CD4-positive, alpha-beta memory T cell (primary cell): ENCODE measurements at places on chromosomes 12 and 14. TPM values are rescaled to one million over a fixed set of nuclear protein-coding genes. Genes with fewer than 3 reads are reported as not detected.

EPYC gene
- total RNA-seq = not detected

TTC6 gene
- total RNA-seq = not detected

FAIM2 gene
- total RNA-seq = 0.08 TPM

DNA sequence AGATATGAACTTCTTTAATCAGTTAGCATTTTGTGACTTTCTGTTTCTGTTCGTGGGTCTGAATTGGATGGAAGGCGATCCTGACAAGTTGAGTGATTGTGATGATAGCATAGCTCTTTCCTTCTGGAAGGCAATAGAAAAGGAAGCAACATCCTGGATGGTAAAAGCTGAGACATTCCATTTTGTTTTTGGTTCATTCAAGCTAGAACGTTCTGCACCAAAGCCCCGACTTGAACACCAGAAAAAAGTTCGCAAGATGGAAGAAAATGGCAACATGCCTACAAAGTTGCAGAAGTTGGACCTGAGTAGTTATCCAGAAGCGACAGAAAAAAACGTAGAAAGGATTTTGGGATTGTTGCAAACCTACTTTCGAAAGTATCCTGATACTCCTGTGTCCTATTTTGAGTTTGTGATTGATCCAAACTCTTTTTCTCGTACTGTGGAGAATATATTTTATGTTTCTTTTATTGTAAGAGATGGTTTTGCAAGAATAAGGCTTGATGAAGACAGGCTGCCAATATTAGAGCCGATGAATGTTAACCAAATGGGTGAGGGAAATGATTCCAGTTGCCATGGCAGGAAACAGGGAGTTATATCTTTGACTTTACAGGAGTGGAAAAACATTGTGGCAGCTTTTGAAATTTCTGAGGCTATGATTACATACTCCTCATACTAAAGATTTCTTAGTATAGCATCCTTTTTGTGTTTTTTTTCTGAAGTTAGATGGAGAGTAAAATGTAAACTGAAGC lies 896 bp downstream of the EID3 start:
- H3K4me1 ChIP-seq = peaks cover 41% of the 10 kb centered on the region
- H3K36me3 ChIP-seq = no peaks in the 10 kb centered on the region
- H3K4me3 ChIP-seq = peak overlapping the region; percentile 64
- H3K27me3 ChIP-seq = no peaks in the 10 kb centered on the region
- H3K27ac ChIP-seq = peak overlapping the region; percentile 95

GRCh38 chr12:58801986-58802385 lies 118.3 kb downstream of the LRIG3 start:
- H3K4me1 ChIP-seq = no peaks in the 10 kb centered on the region
- H3K27me3 ChIP-seq = no peaks in the 10 kb centered on the region
- H3K36me3 ChIP-seq = no peaks in the 10 kb centered on the region
- no peak overlapping the region for H3K27ac ChIP-seq
- no peak overlapping the region for H3K4me3 ChIP-seq

DNA sequence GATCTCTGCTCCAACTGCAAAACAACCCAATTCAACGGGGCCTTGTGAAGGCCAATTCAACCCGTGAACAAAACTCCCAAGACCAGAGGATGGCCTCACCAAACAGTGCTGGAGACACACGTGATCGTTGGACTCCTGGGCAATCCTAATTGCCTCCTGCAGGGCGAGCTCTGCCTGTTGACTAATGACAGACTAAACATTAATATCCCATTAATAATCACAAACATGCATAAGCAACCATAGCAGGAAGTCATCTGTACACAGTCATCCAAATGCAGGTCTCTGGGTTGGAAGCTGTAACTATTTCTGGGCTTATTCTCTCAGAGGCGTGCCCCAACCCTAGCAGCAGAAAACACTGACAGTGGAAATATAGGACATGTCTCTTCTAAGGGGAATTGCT lies 21.0 kb downstream of the ANAPC5 start:
- H3K36me3 ChIP-seq = peaks cover 79% of the 10 kb centered on the region
- H3K27me3 ChIP-seq = no peaks in the 10 kb centered on the region
- no peak overlapping the region for H3K27ac ChIP-seq
- DNase-seq = no peak
